Erythroblast (primary cell): ENCODE measurements at places on chromosomes 16 and 17.

GRCh38 chr16:4419402-4419959 is 3.1 kb upstream of the CORO7 start:
- no peak for DNase-seq

DNA sequence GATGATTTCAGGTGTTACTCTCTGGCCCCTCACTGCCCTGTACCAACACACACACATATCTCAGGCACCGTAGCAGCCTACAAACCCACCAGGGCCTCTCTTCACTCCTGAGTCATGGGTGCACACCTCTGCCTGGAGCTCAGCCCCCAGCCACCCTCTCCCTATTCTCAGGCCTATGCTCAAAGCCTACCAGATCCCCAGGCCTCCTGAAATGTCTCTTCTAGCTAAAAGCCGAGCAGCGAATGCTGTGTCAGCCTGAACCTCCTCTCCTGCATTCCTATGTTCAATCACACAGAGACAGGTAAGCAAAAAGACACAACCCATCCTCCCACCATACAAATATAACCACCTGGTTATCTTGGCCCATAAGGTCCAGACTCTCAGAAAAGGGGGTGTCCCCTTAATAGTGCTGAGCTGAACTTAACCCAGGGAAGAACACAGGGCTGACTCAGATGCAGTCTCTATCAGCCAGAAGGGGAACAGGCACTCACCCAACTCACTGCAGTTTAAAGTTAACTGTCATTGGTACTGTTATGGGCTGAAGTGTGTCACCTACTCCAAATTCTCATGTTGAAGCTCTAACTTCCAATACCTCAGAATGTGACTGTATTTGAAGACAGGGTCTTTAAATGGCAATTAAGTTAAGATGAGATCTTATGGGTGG is 62.0 kb upstream of the TEKT3 start:
- DNase-seq = no peak

GRCh38 chr17:34254146-34254545 is 939 bp upstream of the CCL2 start:
- DNase-seq = no peak

DNA sequence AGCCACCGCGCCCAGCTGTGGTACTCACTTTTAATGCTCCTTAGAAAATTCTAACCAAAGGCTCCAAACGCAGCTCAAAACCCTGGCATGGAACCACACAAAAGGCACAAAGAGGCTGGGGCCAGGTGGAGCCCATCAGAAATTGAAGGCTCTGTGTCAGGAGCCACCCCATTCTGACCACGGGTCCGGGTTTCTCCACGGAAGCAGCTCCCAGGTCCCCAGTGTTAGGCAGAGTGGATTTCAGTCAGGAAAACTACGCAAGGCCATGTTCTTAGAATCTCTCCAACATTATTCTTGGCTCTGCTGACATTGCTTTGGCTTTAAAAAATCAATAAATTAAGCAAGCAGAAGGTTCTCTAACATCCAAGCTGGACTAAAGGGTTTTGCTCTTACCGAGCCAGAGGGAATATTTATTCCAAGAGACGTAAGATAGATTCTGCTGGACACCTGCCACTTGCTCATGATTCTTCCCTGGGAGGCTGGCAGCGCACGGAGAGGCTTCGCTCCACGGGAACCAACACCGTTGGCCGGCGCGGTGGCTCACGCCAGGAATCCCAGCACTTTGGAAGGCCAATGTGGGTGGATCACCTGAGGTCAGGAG is 93.5 kb downstream of the NXN start:
- DNase-seq = no peak

DNA sequence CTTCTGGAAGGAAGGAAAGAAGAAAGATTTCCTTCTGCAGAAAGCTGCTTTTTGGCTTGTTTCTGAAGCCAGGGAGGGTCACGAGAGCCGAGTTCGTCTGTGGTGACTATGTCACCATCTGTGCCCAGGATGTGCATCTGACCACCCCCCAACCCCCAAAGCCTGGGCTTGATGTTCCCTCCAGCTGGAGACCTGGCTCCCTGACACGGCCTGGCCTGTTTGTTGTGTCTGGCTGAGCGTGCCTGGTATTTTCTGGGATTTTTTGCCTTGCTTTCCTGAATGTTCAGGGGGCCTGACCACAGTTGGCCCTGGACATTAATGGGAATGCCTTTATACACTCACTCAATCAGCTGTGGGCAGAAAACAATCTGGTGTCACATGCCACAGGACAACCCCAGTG is 38.9 kb downstream of the LGALS9 start:
- DNase-seq = no peak

GRCh38 chr17:75845058-75845711 is 981 bp upstream of the UNC13D start:
- DNase-seq = peak; percentile 92

DNA sequence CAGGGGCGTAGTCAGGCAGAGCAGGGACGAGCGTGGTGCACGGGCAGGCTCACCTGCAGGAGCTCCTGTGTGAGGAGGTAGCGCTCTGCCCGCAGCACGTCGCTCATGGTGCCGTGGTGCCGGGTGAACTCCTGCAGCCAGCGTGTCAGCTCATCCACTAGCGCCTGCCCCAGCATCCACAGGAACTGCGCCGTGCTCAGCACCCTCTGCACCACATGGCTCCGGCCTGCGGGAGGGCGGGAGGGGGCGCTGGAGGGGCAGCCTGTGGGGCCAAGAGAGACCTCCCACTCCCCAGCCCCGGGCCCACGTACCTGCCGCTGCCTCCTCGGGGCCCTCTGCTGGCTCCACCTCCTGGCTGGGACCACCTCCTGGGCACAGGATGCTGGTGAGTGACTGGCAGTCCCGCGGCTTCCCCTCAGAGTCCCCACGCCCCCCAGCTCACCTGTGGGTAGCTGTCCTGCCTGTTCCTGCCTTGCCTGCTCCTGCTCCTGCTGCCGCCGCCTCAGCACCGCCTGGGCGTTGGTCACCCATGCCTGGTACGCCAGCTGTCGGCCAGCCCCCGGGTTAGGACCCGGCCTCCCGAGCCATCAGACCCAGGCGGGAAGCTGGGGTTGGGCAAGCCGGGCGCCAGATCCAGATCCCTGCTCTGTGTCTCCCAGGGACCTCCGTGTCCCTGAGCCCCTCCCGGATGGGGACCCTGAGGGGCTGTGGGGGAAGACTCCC is 16.6 kb downstream of the CTU2 start:
- no peak for DNase-seq

GRCh38 chr17:50916026-50916707 is 50.0 kb upstream of the TOB1 start:
- no peak for DNase-seq

- no peak for DNase-seq
Measured at GRCh38 chr16:31202414-31203375, at the start of gene PYCARD. Gene PYCARD (minus strand): TSS chr16:31202760. CDS start chr16:31202690, 70 bp downstream.

DNA sequence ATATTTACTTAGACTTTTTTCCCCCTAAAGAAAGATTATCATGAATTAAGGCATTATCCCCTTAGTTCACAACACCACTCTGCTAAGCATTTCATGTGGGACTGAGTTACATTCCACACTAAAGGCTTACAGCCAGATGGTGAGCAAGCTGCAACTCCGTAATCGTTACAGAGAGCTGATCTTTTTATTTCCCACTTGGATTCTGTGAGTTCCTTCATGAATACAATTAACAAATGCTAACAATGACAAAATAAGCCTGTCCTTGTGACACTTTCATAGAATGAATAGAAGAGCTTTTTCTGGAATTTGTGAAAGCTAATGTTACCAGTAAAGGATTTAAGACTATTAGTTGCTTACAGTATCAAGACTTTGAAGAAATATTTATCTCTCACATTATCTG is 8.7 kb downstream of the OGFOD1 start:
- DNase-seq = no peak

- no peak for DNase-seq
Measured at GRCh38 chr16:90035902-90036301, 16.6 kb upstream of the DBNDD1 start.

- no peak for DNase-seq
Measured at GRCh38 chr17:56699186-56699894, 105.8 kb downstream of the NOG start.

DNA sequence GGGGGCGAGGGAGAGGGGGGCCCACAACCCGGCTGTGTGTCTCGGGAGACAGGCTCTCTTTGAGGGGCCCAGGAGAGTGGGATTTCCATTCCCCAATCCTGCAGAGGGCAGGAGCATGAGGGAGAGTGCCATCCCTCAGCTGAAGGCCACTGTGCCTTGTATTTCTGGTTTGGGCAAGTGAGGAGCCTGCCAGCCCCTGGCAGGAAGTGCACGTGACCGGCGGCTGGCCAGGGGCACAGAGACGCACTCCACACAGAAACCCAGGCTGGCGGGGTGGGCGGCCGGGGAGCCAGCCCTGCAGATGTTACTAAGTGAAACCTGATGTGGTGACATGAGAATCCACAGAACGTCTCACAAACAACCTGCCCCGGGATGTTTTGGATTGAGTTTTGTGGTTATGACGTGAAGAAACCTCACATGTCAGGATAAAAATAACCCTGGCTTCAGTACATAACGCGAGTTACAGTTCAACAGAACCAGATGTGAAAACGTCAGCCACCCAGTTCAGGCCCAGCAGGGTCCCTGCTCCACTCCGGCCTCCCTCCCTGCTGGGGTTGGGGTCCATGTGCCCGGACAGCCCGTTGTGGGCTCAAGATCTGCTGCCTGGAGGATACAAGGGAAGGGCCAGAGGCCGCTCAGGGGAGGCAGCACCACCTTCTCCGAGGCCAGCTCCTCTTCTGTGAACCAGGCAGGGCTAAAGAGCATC is 51.7 kb upstream of the MTSS2 start:
- DNase-seq = no peak

DNA sequence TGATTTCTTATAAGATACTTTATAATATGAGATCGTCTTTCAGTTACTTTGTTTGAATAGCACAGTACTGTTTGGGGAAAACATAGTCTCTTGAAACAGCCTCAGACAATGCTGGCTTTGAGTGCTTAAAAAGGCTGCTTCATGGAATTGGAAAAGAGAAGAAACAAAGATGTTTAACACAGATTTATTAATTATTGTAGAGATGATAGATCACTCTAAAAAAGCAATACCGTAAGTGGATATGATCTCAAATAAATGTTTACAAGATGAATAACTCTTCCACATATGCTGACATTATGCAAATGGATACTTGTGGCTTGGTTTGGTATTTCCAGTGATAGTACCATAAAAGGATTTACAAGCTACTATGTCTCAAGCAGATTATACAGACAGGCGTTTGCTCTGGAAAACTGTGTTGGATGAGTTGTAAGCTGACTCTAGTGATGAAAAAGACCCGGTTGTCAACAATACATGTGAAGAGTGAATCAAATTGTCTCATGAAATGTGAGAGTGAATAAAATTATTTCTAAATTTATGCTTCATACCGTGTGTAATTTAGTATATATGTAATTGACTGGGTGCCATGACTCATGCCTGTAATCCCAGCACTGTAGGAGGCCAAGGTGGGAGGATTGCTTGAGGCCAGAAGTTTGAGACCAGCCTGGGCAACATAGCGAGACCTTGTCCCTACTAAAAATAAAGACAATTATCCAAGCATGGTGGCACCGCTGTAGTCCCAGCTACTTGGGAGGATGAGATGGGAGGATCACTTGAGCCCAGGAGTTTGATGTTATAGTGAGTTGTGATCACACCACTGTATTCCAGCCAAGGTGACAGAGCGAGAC is 105.4 kb downstream of the FTO start:
- no peak for DNase-seq

- DNase-seq = peak; percentile 79
Measured at GRCh38 chr16:67481561-67482232, 740 bp upstream of the ATP6V0D1 start.

DNA sequence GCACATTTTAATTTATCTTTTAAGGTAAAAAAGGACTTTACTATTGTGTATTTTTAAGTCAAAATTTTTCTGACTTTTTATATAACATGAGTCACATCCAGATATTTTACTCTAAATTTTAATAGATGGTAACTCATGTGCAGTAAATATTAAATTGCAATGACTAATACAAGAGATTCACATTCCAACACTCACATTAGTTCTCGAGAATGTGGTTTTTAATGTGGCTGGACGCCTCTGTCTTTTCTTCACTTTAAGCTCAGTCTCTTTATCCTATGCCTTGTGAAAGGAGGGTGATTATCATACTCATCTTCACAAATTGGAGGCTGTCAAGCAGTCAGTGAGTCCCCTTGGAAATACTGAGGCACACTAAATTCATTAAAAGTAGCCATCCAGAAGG is 315.6 kb downstream of the HS3ST3B1 start:
- no peak for DNase-seq

DNA sequence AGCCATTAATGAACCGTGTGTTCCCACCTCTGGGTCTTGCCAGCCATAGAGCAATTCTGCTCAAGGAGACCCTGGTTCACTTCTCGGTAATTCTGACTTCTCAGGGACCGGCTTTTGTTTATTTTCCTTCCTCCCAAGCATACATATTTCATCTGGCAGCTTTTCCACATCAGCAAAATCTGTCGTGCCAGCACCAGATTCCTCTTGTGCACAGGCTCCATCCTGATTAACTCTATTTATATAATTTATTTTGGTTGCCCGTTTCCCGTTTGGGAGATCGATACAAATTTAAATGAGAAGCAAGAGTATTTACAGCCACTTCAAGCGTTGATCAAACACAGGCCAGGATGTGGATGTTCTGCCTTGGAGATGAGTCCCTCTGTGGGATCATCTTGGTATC is 161.9 kb upstream of the XYLT1 start:
- DNase-seq = no peak

- no peak for DNase-seq
Measured at GRCh38 chr16:58094791-58095574, 34.2 kb downstream of the CFAP20 start.

DNA sequence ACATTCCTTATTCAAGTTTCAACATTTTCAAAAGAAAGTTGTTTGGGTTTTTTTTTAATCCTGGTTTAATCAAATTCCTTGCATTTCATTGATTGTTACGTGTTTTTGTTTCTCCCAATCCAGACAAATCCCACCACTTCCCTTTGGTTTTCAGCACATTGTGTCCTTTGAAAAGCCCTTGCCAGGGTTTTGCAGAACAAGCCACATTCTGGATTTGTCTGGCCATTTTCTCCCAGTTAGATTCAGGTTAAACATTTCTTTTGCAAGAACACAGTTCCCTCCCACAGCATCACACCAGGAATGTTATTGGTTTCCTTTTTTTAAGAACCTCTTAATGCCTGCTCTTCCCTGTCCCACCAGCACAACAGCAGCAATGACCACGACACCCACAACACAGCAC is 278.0 kb upstream of the SALL1 start:
- no peak for DNase-seq

DNA sequence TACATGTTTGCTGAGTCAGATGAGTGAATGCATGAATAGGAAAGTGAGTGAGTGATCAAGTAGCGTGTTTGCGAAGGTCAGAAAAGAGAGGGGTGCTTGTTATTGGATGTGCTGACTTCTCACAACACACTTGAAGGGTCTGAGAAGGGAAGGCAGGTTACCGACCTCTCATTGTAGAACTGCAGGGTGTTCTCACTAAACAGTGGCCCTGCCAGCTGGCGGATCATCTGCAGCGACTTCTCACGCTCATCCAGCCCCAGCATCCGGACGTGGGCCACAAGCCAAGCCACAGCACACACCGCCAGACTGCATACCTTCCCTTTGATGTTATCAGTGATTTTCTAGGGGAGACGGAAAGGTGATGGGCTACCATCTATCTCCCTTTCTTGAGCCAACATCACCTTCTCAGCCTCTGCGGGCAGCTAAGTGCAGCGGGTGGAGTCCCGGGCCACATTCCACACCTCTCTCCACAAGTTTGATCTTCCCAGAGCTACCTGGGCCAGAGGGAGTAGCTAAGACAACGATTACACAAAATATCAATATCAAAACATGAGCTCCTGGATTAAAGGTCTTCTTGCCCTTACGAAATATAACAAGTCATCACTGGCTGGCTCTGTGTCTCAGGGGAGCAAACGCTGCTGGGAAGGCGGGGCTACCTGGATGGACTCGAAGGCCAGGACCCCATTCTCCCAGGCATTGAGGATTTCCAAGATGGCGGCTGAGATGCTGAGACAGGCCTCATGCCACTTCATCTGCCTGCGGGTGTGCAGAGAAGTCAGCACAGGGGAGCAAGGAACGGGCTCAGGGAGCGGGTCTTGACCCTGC is 11.0 kb downstream of the CSF3 start:
- no peak for DNase-seq
